MCF 10A (cell line): ENCODE measurements at places on chromosomes 1 and 21. TPM values are rescaled to one million over a fixed set of nuclear protein-coding genes. Genes with fewer than 3 reads are reported as not detected.

Gene ITLN2
- 0.27 TPM in 1 of 2 replicates, not detected in the other for total RNA-seq

Gene NPPA
- total RNA-seq = not detected in 2 replicates

Gene KRTAP12-2
- not detected in 2 replicates for total RNA-seq

Gene ZNF678
- total RNA-seq = 10.8 and 13.0 TPM in 2 replicates

DNA sequence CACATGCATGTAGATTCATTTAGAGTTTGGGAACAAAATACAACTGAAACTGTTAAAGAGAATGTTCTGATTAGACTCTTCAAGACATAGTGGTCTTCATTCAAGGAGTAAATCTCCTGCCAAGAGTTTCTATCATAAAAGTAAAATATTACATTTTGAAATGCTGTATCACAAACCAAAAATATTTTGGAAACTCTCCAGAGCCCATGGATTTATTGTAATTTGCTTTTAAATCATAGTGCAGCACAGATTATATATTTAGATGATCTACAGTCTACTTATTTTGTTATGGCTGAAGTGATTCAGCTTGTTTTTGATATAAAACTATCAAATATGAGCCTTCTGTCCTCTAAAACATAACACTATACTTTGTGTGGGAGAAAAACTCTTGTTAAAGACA, 105.3 kb downstream of the DISP1 start:
- DNase-seq = no peak

DNA sequence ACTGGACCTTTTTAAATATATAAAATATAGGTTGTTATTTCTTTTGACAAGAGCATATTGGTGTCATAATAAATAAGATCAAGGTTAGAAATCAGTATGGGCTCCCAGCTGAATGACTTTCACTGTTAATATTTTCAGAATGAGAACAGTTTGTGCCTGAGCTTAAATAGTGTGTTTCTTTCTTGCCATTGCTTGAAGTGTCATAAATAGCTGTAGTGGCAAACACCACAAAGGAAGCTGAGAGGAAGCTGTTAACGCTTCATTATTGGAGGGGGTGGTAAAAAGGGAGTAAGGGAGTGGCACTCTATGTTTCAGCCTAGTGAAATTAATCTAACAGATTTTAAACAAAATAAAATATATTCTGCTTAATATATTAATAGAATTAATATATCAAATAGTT, 1089.8 kb upstream of the NCAM2 start:
- DNase-seq = no peak

GRCh38 chr1:65172936-65173690, 25.1 kb downstream of the AK4 start:
- DNase-seq = peak; percentile 76

- no peak for DNase-seq
Observed at GRCh38 chr1:60847855-60848582, 234.3 kb upstream of the NFIA start.

DNA sequence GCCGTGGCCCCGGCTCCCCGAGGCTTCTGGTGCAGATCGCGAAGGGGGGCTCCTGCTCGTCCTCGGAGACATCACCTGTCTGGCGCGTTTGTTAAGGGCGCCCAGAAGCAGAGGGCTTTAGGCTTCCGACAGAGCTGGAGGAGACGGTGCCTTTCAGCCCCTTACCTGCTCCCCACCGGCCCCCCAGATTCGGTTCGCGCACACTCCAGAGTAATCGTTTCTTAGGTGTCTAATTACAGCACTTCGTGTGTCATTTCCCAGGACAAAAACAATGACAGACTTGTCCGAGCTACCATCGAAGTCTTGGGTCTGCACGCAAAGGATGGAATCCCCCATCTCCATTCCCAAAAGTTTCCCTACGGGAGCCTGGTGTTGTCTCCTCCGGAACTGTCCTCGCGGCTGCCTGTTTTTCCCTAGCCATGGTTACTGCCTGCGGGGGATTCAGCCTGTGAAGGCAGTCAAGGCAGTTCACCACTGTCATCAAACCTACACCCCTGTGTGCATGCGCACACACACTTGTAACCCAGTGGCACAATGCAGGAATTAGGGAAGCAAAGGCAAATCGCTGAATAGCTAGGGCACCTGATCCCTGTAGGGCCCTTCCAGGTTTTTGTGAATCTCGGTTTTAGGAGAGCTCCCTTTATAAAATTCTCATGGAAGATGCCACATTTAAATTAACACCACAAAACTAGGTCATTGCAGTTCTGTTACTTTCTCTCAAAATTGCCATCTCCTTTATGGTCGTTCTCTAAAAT, 738 bp upstream of the CDC42BPA start:
- peak; percentile 29 for DNase-seq

- no peak for DNase-seq
Observed at GRCh38 chr1:112247036-112247597, 148.9 kb upstream of the CTTNBP2NL start.

- no peak for DNase-seq
Observed at GRCh38 chr1:239997515-239998311, 94.0 kb upstream of the FMN2 start.

GRCh38 chr1:14396100-14396499, 202.4 kb upstream of the KAZN start:
- no peak for DNase-seq
